Activated naive CD8-positive, alpha-beta T cell treated with anti-CD3 and anti-CD28 coated beads for 36 hours (primary cell): ENCODE measurements at places on chromosomes 11 and 22.

DNA sequence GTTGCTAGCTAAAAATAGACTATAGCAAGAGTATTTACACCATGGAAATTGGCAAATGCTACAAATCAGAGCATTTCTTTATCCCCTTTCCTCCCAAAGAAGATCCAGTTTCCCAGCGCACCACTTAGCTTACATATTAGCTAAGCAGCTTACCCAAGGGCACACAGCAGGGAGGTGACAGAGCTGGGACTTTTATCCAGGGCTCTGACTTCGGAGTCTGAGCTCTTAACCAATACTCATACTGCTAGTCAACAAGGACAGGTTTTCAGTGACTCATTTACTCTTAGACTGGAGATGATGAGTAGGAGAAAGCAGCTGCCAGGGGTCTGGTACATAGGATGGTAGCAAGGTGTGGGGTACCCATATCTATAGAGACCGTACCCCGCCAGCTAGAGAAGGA lies 38.4 kb downstream of the NAV2 start:
- DNase-seq: no peak

DNA sequence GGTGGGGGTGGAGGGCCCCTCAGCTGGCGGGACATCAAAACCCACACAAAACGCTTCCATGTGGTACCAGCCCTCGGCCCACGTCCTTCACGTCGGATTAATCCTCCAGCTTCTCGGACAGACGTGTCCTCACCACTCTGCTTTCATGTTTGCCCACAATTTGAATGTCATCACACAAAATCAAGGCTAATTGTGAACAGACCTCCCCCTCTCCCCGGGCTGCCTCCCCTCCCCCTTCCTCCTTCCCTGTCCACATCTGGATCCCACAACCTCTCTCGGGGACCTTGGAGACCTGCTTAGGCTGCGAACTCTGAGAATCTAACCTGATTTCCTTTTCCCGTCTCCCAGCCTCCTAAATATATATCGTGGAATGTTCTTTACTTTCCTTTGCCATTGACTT lies 262.9 kb downstream of the MN1 start:
- DNase-seq: no peak

DNA sequence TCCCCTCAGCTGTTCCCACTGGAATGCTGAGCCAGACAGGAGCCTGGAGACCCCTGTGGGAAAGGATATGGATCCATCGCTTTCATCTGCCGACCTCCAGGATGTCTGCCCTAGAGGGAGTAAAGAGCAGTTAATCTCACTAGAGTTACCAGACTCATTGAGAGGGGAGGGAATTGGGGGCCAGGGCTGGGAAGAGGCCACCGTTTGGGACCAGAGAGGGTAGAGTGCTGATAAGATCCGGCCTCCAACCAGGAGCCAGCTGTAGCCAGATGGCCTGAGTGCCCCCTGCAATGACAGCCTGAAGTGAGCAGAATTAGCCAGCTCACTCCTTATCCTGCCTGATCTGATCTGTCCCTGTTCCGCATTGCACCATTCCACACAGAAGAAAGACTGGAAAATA lies 3.7 kb upstream of the APLNR start:
- DNase-seq: no peak

- DNase-seq: no peak
Measured at GRCh38 chr11:118889797-118890196, 6.1 kb downstream of the CXCR5 start.

DNA sequence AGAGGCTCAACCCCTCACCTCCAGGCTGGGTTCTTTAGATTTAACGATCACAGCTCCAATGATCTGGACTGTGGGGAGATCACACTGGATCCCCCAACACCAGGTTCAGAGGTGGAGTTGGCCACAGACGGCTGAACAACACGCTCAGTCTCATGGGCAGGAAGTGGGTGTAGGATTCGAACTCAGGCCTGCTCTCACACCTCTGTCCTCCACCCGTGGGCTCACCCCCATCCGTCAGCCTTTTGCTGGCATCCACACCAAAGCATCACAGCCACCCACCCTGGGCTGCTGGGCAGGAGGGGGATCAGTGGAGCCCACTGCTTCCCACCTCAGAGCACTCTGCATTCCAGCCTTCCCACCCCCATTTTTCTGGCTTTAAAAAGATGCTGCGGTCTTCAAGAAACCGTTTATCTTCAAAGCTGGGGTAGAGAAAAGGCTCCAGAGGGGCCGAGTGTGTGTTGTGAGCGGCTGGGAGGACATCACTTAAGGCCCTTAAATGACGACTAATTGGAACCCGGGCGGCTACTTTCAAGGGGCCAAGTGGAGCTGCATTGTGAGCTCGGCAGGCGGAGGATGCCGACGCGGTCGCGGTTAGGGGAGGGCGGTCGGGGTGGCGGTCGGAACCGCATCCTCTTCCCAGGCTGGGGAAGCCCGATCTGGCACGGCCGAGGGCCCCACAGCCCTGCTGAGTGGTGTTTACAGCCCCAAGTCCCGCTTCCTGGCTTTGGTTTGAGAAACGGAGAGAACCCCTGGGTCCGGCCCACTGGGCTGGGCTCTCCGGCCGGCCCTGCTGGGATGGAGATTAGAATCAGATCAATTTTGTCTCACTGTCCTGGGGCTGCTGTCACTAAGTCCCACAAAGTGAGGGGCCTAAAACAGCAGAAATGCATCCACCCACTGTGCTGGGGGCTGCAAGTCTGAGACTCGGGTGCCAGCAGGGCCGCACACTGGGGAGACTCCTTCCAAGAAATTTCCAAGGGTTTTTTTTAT lies 15.9 kb upstream of the FGF3 start:
- DNase-seq: no peak

DNA sequence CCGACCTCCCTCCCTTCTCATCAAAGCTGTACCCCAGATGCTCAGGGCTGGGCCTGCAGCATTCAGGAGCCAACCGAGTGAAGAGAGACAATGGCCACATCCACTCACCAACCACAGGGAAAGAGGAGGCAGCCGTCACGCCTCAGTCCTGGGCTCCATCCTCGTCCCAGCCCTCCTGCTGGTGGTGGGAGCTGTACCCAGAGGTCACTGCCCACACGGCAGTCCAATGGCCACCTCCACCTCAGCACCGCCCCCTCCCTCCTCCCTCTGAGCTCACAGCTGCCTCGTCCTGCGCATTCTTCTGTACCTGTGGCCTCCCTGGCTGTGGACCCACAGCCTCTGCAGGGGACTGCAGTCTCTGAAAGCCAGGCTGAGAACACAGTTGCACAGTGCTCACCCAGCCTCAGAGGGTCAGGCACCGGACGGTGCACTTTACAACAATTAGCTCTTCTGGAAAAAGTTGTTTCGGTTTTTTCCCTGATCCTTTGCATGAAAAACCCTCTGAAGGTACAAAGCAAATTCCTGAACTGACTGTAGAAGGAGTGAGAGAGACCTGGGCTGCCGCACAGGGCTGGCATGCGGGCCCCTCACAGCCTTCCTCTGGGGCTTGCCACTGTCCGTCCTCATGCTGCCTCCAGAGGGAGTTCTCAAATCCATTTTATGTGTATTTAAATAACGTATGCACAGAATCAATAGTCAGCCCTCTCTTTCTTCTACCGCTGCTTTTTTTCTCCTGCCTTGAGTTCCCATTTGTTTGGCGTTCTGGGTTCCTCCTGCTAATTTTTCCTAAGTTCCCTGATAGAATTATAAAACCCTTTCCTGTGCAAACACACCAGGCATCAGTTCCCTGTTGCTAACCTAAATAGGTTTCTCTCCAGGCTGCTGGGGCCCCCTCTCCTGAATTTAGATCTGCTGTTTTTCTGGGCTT lies 52.7 kb downstream of the PHF21B start:
- DNase-seq: no peak

DNA sequence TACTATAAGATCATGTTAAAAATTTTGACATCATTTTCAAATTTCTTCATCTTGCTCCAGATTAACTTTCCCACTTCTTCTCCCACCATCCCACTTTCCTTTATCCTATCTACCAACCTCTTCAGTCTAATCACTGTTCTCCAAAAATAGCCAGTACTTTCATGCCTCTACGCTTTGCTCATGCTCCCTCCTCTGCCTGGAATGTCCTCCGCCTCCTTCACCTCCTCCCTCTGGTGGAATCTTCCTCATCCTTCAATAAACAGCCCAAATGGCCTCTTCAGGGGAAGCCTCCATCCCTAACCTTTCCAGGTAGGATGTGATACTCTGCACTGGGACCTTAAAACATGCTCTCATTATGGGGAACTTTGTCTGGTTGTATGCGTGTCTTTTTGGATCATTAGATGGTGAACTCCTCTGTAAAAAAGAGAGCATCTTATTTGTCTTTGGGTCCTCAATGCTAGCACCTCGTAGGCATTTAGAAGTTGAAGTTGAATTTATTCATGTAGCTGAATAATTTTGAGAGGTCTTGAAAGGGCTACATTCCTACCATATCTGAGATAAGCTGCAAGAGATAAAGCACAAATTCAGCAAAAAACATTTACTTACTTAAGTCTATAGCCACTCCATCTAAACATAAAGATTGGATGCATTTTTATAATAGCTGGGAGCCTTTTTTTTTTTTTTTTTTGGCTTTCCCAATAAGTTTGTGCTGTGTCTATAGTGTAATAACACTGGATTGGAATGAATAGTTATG lies 8.0 kb upstream of the CSRP3 start:
- no peak for DNase-seq

GRCh38 chr11:39345834-39346442 lies 2113.5 kb downstream of the LRRC4C start:
- no peak for DNase-seq

- no peak for DNase-seq
Measured at GRCh38 chr11:124581817-124582216, 12.0 kb downstream of the OR8A1 start.

DNA sequence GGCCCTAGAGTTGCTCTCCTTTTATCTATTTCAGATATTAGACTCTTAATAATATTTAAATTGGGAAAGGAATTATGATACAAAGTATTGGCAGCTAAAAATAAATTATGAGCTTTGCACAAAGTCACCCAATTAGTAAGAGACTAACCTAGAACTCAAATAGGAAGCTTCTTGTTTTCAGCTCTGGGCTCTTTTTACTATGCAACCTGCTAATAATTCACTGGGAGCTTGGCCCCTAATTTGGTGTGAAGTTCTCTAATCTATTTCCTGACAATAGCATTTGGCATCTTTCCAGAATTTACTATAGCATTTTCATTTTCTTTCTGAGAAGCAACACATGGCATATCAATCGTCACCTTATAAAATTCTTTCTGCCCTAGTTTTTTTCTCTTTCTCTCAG lies 727.7 kb upstream of the ANO5 start:
- DNase-seq: no peak

- no peak for DNase-seq
Measured at GRCh38 chr11:3123305-3123704, 41.8 kb downstream of the OSBPL5 start.

DNA sequence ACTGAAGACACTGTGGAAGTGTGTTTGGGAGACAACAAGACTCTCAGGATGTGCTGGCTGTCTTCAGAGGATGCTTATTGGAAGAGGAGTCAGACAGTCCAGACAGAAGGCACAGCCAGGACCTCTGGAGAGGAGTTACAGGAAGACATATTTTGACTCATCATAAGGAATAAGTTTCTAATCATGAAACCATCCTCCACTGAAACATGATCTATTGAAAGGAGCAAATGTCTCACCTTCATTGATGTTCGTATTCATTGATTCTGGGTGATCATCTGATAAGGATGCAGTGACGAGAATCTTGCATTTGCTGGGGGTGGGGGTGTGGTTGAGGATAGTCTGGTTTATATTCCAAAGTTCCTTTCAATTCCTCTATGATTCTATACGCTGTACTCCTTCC lies 2.5 kb upstream of the CXCR5 start:
- no peak for DNase-seq

GRCh38 chr11:4610258-4610935 lies 2.4 kb upstream of the TRIM68 start:
- DNase-seq: peak; percentile 11

GRCh38 chr22:46914481-46914880 lies 152.0 kb downstream of the TBC1D22A start:
- no peak for DNase-seq

GRCh38 chr11:35131886-35132285 lies 7.1 kb upstream of the CD44 start:
- no peak for DNase-seq

- DNase-seq: no peak
Measured at GRCh38 chr11:127471662-127472061, 471.1 kb upstream of the KIRREL3 start.

DNA sequence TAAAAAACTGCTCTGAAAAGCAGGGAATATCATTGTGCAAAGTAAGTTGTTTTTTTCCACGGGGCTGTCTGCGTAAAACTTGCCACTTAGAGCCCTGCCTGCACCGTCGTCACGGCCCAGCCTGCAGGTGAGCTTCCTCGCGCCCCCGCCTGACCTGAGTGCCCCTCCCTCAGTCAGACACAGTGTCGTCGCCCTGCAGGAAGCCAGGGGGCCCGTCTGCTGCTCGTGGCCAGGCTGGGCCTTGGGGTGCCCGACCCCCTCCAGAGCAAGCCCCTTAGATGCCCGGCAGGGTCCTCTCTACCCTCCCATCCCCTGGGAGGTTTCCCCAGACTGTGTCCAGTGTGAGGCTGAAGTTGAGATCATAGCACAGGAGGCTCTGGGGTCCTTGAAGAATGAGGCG lies 31.6 kb downstream of the SBF1 start:
- DNase-seq: no peak

DNA sequence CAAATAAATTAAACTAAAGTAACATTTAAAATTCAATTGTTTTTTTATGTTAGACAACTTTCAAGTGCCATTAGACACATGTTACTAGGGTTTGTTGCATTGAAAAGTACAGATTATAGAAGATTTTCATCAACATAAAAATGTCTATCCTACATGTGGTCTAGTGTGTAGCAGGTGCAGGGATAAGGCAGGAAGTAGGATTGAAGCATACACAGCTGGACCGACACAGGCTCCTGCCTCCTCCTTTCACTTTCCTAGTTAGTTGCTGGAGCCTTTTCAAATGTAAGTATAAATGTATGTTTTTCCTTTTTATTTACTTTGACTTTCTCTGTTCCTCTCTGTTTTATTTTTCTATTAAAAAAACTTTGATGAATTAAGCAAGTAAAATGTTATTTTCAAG lies 246.9 kb upstream of the LUZP2 start:
- DNase-seq: no peak

GRCh38 chr11:83002053-83002452 lies 69.6 kb downstream of the RAB30 start:
- peak; percentile 38 for DNase-seq

DNA sequence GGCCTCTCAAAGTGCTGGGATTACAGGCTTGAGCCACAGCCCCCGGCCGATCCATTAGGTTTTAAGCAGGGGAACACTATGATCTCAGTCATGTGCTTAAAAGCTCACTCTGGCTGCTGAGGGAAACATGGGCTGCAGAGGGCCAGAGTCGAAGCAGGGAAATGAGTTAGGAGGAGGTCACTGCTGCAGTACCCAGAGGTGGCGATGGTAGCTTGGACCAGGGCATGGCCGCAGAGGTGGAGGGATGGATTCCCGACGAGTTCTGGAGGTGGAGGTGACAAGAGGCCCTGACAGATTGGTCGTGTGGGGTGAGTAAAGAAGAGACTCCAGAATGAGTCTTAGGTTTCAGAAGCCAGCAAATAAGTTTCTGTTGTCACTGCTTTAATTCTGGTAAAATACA lies 54.4 kb upstream of the INCENP start:
- DNase-seq: no peak

GRCh38 chr11:124749912-124750311 lies 2.1 kb downstream of the VSIG2 start:
- DNase-seq: no peak
